ENCODE measurements at places on chromosomes 13 and 19. TPM values are rescaled to one million over a fixed set of nuclear protein-coding genes. Genes with fewer than 3 reads are reported as not detected.

Gene ZNF600
- total RNA-seq = 4.4 TPM

Gene PINLYP
- 18.4 TPM for total RNA-seq

Gene TMEM205
- total RNA-seq = 175 TPM

Gene CPB2
- not detected for total RNA-seq

Gene UGGT2
- total RNA-seq = 32.6 TPM

Gene FFAR2
- total RNA-seq = 0.84 TPM

Gene ADGRL1
- total RNA-seq = 14.0 TPM

Gene CA11
- 7.8 TPM for total RNA-seq

Gene USHBP1
- 3.9 TPM for total RNA-seq

Gene THSD8
- not detected for total RNA-seq

Gene ZNF415
- 12.6 TPM for total RNA-seq

Gene COMP
- total RNA-seq = 1.1 TPM

Gene STAP2
- total RNA-seq = 18.8 TPM

Gene DHX34
- 17.9 TPM for total RNA-seq

Measured in omental fat pad (tissue), 4 donors.